ENCODE measurements at places on chromosomes 7 and 10.

- no peak for DNase-seq
Observed at GRCh38 chr7:2936301-2936700, 92.2 kb upstream of the GNA12 start.

DNA sequence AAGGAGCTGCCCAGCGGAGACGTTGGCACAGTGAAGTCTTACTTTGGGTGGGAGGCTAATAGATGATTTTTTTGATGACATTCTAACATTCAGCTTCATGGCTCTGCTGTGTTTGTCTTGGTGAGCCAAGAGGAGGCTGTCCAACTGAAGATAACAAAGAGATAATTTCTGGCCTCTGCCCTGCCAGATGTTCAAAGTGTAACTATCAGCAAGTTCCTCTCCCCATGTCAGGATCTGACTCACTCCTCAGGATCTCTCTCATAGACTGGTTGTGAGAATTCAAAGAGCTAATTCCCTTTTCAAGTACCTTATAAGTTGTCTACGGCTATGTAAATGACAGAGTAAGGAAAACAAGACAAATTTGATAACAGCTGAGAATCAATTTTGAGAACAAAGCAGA lies 1340.9 kb downstream of the XPNPEP1 start:
- no peak for DNase-seq

DNA sequence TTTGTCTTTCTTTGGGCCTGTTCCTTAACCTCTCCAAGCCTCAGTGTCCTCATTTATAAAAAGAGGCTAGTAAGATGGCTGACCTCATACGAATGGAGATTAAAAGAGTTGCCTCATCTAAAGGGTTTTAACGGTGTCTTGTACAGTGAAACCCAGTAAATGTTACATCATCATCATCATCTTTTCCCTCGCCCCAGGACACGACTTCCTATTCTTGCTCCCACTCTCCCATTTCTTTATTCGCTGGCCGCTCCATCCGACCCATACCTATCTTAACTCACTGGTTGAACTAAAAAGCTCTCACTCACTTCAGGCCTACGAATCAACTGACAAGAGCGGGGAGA lies 554 bp downstream of the FRA10AC1 start:
- DNase-seq: peak; percentile 39

DNA sequence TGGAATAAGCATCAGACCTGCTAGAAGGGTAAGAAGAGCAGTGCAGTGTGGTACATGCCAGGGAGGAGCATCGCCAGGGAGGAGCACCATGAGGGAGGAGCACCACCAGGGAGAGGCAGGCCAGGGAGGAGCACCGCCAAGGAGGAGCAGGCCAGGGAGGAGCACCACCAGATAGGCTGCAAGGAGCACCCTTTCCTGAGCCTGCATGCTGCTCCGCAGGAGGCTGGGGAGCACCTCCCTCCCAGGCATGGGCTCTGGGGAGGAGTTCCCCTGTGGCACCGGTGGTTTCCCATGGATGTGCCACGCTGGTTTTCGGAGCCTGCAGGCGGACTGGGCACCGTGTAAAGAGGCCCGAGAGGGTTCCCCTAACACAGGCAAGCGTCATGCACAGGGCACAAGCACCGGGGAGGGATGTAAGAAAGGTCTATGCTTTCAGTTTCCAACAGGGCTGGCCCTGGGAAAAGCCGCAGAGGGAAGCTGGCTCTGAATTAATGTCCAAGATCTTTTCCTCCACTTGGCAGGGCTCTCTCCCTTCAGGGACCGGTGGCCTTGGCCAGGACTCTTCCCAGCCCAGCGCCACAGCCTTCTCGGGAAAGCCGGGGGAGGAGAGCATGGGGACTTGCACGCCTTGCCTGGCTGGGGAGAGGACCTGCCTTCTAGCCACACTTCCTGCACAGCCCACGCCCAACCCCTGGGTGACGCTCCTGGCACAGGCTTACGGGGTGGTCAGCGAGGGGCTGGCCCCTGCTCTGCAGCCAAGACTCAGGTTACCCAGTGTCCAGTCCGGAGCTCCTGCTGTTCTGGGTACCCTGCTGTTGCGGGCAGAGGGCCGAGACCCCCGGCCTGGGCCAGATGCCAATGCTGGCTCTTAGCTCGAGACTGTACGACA lies 11.5 kb upstream of the GPER1 start:
- no peak for DNase-seq

DNA sequence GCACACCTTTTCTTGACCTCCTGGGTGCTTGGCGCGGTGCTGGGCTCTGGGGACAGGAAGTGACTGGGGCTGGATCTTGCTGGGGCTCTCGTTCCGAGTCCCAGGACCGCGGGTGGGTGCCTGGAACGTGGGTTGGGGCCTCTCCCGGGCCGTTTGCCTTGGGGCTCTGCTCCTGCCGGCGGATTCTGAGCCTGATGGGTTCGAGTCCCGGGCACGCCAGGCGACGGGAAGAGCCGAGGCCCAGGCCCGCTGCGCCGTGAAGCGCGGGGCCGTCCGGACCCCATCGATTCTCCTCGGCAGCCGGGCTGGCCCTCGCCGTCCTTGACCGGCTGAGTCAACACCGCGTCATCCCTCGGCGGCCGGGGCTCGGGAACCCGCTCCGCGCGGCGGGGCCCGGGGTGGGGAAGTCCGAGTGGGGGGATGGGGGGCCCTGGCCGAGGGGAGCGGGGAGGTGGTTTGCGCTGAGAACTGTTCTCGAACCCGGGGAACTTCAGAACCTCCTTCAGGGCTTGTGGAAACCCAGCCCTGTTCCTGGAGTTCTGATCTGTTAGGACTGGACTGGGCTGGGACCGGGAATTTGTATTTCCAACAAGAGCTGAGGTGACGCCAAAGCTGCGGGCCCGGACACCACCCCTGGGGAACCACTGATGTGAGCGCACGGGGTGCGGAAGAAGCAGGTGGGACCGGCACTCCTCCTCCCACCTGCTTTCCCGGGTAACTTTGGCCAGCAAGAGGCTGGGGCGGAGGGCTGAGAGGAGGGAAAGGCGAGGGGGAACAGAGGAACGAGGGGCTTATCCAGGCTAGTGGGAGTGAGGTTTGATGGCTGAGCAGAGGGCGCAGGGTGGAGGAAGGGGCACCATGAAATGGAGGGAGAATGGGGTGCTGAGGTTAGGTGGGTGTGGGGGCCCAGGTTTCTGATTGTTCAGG lies 6.2 kb downstream of the HHEX start:
- no peak for DNase-seq

DNA sequence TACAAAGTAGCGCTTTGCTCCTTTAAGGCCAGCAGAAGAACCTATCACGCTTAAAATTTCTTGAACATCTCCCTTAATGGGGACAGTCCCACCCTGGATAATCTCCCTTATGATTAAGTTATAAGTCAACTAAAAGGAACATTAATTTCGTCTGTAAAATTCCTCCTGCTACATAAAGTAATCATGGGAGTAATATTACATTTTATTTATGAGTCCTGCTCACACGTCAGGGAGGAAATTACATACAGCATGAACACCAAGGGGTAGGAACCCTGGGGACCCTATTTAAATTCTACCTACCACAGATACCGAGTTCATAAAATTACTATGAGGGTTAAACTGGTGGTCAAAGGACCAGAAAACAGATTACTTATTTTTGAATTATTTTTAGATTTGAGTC lies 926.6 kb upstream of the MBL2 start:
- no peak for DNase-seq

GRCh38 chr7:30428246-30429155 lies 50.1 kb downstream of the NOD1 start:
- no peak for DNase-seq

DNA sequence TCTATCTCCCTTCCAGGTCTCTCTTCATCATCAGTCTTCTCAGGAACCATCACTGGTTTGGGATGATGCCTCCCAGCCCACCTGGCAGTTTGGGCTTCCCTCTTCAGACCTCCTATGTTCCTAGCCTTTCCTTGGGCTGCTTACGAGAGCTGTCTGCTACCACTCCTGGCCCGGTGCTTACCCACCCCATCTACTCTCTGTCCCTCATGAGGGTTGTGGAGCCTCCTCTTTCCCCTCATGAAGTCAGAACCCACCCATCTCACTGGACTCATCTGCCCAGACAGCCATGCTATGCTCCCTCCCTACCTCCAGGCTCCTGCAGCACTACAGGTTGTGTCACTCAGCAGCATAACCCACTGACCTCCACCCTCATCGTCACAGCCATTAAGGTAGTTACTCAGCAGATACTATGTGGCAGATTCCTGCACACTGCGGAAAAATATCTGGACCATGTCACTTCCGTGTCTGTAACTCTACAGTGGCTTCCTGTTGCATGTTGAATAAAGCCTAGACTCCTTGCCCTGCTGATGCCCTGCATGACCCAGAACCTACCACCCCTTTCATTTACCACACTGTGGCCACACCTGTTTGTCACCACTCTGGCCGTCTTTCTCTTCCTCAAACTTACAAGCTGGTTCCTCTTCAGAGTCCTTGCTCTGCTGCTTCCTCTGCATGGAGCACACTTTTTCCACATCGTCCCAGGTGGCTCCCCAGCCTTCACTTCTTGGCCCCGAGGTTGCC lies 2.0 kb downstream of the DBNL start:
- DNase-seq: no peak

DNA sequence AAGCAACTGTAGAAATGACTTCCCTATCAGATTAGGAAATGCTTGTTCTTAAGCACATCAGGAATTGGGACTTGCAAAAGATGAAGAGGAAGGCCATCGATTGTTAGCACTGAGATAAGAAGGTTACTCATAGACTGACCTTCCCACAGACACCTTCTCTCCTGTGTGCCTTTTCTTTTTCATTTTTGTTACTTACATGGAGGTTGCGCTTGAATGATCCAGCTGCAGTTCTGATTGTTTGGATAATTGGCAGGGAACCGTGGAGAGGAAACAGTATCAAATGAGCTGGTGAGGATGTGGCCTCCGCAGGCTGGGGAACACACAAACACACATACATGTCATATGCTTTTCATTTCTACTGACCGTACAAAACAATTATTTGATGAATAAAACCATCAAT lies 134.9 kb upstream of the RSU1 start:
- no peak for DNase-seq

GRCh38 chr7:80622541-80622940 lies 15.9 kb upstream of the CD36 start:
- no peak for DNase-seq

DNA sequence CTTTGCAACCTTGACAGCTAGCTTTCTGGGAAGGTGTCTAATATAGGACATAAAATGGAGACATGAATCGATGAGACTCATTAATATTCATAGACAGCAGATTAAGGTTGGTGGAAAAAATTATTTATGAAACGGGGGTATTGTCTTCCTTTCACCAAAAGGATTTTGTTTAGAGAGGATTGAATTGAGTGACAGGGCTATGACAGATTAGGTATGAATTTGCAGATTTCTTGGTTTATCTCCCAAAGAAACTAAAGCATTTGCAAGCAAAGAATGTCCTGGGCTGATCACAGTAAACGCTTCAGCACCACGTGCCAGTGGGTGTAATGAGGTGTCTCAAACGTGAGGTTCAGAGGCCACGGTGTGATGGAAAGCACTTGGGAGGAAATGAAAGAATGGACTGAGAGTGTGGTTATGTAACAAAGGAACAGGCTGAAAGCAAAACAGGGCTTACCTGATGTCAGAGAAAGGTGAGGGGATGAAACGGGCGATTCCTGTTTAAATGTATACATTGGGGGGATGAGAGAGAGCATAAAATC lies 329.2 kb upstream of the NPVF start:
- DNase-seq: no peak

DNA sequence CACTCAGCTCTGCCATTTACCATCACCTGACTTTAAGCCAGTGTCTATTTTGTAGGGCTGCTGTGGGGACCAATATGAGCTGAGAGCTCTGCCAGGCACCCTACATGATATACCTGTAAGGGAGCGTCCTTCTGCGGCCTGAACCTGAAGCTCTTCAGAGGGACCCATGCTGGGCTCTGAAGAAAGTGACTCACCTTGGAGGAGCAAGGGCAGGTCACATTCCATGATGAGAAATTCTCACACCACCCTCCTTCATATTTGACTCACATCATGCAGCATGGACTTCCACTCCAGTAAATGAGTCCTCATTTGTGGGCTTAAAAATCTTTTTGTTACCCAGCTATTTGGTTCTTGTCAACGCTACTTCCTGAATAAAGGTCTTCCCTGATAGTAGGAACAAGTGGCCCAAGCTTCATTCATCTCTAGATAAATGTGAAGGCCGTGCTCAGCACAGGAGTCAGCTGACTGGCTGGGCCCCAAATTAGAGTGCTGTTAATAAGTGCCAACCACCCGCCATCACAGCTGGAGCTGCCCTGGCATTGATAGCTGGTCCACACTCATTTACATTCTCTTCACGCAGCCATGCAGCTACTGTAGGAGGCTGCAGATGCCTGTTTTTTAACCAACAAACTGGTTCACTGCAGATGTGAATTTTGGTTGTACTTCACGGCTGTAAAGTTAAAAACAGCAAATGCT lies 78.4 kb downstream of the RNF216 start:
- no peak for DNase-seq

- no peak for DNase-seq
Observed at GRCh38 chr7:46198701-46199100, 277.6 kb upstream of the IGFBP3 start.

GRCh38 chr7:136868496-136869000 lies at the start of gene CHRM2:
Gene CHRM2, plus strand, starts transcription at chr7:136868652. Its CDS starts 146,214 bp downstream, at chr7:137014866.
- no peak for DNase-seq

DNA sequence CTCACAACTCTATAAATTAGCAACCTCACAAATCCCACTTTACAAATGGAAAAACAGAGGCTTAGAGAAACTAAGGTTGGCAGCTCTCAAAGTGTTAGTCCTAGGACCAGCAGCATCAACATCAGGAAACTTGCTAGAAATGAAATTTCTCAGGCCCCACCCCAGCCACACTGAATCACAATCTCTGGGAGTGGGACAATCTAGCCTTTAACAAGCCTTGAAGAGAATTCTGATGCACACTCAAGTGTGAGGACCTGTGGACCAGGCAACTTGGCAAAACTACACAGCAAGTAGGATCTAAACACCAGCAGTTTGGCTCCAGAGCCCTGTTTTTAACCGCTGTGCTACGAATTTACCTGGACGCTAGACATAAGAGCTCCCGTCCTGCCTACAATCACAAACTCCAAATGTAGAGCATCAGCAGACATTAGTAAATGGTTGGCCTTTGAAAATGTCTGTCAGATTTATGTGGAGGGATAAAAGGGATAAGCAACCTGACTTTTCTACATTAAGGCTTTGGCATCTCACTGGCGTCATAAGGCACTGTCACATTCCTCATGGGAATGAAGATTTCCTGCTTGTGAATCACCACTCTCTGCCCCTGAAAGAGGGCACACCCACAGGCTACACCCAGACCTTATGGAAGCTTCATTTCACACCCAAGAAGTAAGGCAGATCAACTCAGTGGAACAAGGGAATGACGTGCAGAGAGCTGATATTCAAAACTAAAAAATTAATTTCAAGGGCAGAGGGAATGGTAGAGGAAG lies 34.5 kb downstream of the PPP1R3C start:
- DNase-seq: no peak

DNA sequence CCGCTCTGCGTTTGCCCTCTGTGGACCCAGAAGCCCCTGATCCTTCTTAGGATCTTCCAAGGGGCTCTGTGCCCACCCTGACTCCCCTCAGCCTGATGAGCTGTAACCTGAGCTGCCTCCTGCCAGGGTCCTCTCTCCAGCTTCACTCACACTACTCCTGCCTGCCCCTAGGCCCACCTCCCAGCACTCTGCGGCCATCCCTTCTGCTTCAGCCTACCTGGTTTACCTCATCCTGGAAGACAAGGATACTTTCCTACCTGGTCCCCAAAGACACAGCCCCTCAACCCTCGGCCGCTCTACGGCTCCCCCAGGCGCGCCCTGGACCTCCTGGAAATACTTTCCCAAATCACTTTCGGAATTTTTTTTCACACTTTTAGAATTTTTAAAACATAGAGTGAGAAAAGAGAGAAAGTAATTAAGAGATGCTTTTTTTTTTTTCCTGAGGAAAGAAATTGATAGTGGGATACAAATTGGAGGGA lies 6.4 kb upstream of the ZNF862 start:
- DNase-seq: no peak

Data from NCI-H146 (cell line).